ENCODE measurements at places on chromosomes 3 and 15.

DNA sequence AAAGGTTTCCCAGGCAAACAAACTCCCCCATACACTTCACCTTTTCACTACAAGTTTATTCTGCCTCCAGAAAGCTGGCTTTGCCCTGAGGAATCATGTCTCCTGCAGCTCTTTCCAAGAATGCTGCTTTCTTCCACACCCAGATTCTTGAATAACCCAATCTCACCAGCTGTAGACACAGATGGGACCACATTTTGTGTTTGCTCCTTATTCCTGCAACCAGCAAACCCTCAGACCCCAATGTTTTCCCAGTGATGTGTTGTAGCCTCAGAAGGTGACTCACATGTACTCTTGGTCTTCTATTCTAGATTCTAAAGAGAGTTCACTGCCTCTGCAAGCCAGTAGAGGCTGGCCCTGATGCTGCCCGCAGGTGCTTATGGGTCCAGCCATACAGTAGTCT lies 23.6 kb upstream of the TRIM59 start:
- DNase-seq: peak; percentile 20

DNA sequence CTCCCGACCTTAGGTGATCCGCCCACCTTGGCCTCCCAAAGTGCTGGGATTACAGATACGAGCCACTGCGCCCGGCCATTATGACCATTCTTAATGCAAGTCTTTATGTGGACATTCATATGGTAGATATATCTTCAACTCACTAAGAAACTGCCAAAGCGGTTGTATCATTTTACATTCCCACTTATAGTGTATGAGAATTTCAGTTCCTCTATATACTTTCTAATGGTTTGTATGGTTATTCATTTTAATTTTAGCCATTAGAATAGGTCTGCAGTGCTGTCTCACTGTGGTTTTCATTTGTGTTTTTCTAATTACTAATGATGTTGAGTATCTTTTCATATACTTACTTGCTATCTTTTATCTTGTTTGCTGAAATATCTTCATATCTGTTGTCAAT lies 32.5 kb downstream of the TCF12 start:
- no peak for DNase-seq

- no peak for DNase-seq
Measured at GRCh38 chr15:28002136-28002861, 96.8 kb downstream of the OCA2 start.

DNA sequence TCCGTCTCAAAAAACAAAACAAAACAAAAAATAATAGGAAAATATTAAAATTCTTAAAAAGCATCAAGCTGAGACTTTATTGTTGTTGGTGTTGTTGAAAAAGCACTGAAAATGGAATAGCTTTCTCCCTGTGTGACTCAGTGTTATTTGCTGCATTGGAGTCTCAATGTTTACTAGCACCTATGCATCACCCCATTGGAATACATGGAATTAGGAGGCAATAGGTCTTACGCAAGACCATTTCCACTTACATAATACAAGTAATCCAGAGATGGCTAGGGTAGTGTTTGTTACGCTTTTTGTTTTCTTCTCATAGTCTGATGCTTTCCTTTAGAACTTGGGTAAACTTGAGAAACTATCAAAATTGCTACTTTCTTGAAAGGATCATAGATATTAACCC lies 15.2 kb downstream of the GXYLT2 start:
- peak; percentile 68 for DNase-seq

DNA sequence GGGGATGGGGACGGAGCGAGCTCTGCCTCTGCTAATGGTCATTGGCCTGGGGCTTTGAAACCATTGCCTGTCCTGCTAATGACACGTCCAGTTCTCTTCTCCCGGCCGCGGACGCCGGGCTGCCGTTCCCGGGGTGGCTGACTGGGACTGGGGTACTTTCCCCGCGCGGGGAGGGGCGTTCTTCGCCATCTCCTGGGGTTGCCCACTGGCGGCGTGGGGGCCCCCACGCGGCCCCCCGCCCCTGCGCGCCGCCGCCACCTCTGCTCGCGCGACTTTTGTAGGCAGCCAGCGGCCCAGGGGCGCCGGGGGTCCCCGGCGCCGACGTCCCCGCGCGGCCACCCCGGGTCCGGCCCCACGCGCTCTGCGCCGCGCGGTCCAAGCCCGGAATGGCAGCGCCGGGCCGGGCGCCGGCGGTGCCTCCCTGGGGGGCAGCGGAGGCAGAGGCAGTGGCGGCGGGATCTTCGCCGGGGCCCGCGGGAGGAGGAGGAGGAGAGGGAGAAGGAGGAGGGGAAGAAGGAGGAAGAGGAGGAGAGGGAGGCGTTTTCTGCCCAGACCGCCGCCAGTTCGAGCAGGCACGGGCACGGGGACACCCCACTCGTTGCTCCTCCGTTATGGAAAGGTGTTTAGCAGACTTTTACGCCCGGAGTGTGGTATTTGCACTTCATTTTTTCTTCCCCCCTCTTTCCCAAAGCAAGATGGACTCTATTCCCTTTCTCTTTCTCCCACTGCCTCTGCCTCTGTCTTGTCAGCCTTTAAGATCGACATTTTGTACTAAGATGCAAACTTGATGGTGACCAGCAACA lies 2.3 kb downstream of the BBX start:
- no peak for DNase-seq

- DNase-seq: peak; percentile 80
Measured at GRCh38 chr3:125110016-125110875, 54.4 kb upstream of the HEG1 start.

All from fibroblast of the conjunctiva (primary cell).